Stimulated activated CD8-positive, alpha-beta memory T cell treated with anti-CD3 and anti-CD28 coated beads, Interleukin-7, amount 100 ng/mL, for 4 hours (primary cell): ENCODE measurements at places on chromosomes 3 and 15.

GRCh38 chr3:129576514-129577352, 29.7 kb downstream of the PLXND1 start:
- peak; percentile 46 for DNase-seq

- DNase-seq: no peak
Measured at GRCh38 chr15:56886363-56886931, 32.0 kb upstream of the TCF12 start.

DNA sequence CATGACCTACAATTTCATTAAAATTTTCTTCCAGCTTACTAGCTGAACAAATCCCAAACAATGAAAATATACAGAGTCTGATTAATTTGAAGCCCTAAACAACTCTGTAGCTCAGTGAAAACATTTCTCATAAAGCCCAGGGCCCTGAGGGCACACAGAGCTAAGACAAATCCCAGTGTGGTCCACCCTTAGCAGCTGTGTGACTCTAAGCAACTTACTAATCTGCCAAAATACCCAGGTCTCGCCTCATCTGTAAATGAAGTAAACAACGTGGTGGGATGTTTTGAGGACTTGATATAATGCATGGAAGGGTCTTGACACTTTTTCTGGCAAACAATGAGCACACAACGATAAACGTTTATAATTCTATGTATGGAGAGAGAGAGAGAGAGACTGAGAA, 158.4 kb downstream of the FHIT start:
- no peak for DNase-seq

DNA sequence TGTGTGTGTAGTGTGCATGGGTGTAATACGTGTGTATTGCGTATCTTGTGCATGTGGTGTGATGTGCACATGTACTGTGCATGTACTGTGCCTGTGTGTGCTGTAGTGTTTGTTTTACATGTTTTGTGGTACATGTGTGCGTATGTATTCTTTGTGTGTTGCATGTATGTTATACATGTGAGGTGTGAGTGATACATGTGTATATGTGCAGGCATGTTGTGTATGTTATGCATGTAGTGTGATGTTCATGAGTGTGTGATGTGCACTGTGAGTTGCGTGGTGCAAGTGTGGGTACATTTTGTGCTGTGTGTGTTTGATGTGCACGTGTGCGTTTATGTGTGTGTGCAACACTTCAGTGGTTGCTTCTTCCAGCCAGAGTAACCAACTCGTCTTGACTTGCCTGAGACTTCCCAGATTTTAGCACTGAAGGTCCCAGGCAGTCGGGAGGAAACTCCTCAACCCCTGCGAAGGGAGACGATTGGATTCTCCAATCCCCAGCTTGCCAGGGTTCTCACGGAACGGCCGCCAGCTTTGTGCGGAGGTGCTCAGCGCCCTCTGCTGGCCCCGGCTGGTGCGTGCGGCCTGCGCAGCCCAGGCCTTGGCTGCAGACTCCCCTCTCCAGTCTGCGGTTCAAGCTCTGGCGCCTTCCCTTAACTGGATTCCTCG, 3.6 kb downstream of the GALNT15 start:
- DNase-seq: peak; percentile 20

DNA sequence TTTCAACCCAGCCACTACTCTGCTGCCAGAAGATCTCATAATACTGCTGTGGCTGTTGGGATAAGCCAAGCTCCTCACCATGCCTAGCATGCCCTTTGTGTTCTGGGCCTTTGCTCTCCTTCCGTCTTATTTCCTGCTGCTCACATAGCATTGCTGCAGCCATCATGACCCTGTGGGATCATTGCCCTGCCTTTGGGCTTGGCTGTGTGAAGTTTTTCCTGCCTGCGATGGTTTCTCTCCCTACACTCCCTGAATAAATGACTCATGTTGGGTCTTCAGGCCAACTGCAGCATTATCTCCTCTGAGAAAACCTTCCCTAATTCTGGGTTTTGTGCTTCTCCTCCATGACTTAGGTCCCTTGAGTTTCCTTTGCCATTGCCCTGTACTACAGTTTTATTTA, 20.8 kb upstream of the TRA2B start:
- no peak for DNase-seq

DNA sequence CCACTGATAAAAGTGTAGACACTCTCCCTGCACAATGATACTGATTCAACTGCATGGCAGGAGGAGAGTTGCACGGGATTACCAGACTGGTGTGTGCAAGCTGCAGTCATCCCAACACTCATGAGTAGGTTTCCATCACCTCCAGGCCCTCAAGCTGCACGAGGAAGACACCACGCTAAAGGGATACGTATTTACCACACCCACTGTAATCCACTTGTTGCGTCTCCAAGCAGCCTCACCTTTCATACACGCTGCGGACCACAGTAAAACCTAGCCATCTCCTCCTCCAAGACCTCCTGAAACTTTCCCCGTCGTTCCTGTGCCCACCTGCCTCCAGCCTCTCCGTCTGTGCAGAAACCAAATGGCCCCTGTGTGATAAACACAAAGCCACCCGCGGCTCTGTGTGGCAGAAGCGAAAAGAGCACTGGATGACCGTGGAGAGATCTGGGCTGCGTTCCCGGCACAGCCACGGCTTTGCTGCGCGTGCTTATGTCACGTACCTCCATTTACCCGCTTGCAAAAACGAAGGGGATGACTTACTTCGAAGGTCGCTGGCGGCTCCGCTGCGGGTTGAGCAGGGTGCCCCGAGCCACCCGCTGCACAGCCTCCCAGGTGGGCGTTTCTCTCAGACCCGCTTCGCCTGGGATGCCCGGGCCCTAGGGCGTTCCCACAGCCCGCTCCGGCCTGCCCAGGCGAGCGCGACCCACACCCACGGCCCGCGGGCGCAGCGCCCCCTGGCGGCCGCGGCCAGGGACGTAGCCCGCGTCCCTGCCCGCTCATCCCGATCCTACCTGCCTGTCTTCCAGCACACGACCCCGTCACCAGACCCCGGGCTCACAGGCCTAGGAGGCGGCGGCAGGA, 643 bp downstream of the ABCC5 start:
- no peak for DNase-seq
